Activated CD4-positive, alpha-beta T cell treated with anti-CD3 and anti-CD28 coated beads, Interleukin-2, amount 10 ng/mL, durations not matched to agents 24 days and 14 days (primary cell): ENCODE measurements at places on chromosomes 1 and 21. TPM values are rescaled to one million over a fixed set of nuclear protein-coding genes. Genes with fewer than 3 reads are reported as not detected.

Gene MROH9
- total RNA-seq: not detected in 2 replicates

Gene HRNR
- total RNA-seq: not detected in 2 replicates

Gene FABP3
- total RNA-seq: not detected in 2 replicates

Gene ZMYND12
- 0.12 TPM in 1 of 2 replicates, not detected in the other for total RNA-seq

Gene KCNJ9
- not detected in 2 replicates for total RNA-seq

Gene LAX1
- 13.4 and 15.1 TPM in 2 replicates for total RNA-seq

Gene SLC9C2
- total RNA-seq: not detected in 2 replicates

Gene C1QTNF12
- 1.3 and 2.8 TPM in 2 replicates for total RNA-seq

Gene FMN2
- total RNA-seq: not detected in 2 replicates

Gene KCNE2
- total RNA-seq: not detected in 2 replicates

Gene SLFNL1
- 0.14 and 0.26 TPM in 2 replicates for total RNA-seq

Gene ADORA3
- total RNA-seq: not detected in 2 replicates

Gene VHLL
- 0.54 and 1.0 TPM in 2 replicates for total RNA-seq

Gene OR2M3
- not detected in 2 replicates for total RNA-seq

Gene LCE1D
- not detected in 2 replicates for total RNA-seq

Gene LORICRIN
- total RNA-seq: not detected in 2 replicates

Gene GFI1
- 85.1 and 87.1 TPM in 2 replicates for total RNA-seq

Gene SPRR2E
- total RNA-seq: not detected in 2 replicates

Gene KIAA1614
- total RNA-seq: 0.16 and 0.26 TPM in 2 replicates

Gene PERM1
- not detected in 2 replicates for total RNA-seq

Gene MATN1
- 0.50 and 0.54 TPM in 2 replicates for total RNA-seq

Gene BMP8B
- total RNA-seq: 0.37 and 0.43 TPM in 2 replicates

Gene MYOG
- not detected in 2 replicates for total RNA-seq

Gene IGSF5
- total RNA-seq: not detected in 2 replicates

Gene RGS1
- total RNA-seq: 5.1 and 6.4 TPM in 2 replicates

Gene MAP3K21
- 1.5 and 1.6 TPM in 2 replicates for total RNA-seq

Gene ARHGAP30
- 134 and 139 TPM in 2 replicates for total RNA-seq

Gene E2F2
- total RNA-seq: 30.4 and 33.7 TPM in 2 replicates
